ENCODE measurements at places on chromosomes 2 and 18. TPM values are rescaled to one million over a fixed set of nuclear protein-coding genes. Genes with fewer than 3 reads are reported as not detected.
A peak's percentile ranks its signal among the peaks of the same experiment; 100 is the strongest.

- no peaks in the 10 kb centered on the region for H3K27me3 ChIP-seq
- H3K4me1 ChIP-seq: peaks cover 14% of the 10 kb centered on the region
- H3K27ac ChIP-seq: no peak overlapping the region
- H3K4me3 ChIP-seq: no peak overlapping the region
Measured at GRCh38 chr2:190340369-190340768, 3.0 kb upstream of the INPP1 start.

GRCh38 chr2:229566370-229566769 is 148.0 kb downstream of the DNER start:
- no peak for DNase-seq
- no peak overlapping the region for H3K4me3 ChIP-seq
- no peaks in the 10 kb centered on the region for H3K4me1 ChIP-seq
- H3K36me3 ChIP-seq: no peaks in the 10 kb centered on the region

DNA sequence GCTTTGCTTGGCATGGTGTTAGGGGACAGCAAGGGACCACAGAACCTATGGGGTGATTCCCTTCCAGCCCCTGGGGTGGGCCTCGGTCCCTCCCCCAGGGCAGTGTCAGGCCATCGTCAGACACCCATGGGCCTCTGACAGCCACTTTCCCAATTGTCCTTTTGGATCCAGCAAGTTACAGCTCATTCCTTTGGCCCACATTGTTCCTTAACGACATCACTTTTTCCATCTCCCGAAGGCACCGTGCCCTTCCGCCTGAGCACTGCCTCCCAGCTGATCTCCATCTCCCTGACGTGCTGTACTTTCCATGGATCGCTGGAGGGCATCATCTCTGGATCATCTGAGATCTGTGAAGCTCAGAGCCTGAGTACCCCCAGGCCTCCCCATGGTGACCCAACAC is 10.4 kb upstream of the KCNK3 start:
- peaks cover 7% of the 10 kb centered on the region for H3K27me3 ChIP-seq
- no peaks in the 10 kb centered on the region for H3K4me1 ChIP-seq
- H3K36me3 ChIP-seq: no peaks in the 10 kb centered on the region
- no peak overlapping the region for H3K4me3 ChIP-seq
- no peak overlapping the region for H3K27ac ChIP-seq

DNA sequence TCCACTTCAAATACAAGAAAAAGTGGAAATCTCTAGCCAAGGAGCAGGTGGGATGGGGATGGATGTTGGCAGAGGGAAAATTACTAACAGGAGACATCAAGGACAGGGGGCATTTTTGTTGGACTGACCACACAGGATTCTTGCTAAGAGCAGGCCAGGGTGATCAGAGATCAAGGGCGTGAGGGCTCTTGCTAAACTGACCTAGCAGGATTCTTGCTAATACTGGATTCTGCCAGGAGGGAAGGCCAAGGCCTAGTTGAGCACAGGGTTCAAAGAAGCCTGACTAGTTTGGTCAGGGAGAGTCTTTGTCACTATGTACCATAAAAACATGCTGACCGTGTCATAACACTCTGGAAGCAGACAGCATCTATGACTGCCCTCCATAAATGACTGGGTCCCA is 442.7 kb downstream of the PID1 start:
- no peak overlapping the region for H3K27ac ChIP-seq
- H3K36me3 ChIP-seq: no peaks in the 10 kb centered on the region
- no peak for DNase-seq
- no peaks in the 10 kb centered on the region for H3K4me1 ChIP-seq
- no peak overlapping the region for H3K4me3 ChIP-seq

The HOXD13 gene
- polyA plus RNA-seq: not detected

DNA sequence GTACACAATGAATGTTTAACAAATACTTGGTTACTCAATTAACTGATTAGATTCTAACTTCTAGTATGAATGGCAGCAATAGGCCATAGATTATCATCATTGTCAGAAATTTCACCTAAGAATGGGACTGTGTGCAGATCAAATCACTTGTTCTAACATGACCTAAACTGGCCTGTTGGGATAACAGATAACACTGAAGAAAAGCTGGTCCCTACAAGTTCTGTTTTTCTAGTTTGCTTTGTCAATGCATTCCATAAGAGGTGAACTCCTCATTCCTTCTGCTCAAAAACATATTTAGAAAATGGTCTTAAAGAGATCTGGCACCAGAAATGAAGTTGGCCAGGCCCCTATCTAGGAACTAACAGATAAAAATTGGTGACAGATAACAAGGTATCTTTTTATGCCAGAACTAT is 175.4 kb downstream of the THADA start:
- no peak overlapping the region for H3K27ac ChIP-seq
- no peaks in the 10 kb centered on the region for H3K27me3 ChIP-seq
- H3K36me3 ChIP-seq: no peaks in the 10 kb centered on the region
- no peak for DNase-seq

- H3K27me3 ChIP-seq: no peaks in the 10 kb centered on the region
- H3K4me1 ChIP-seq: no peaks in the 10 kb centered on the region
- no peak overlapping the region for H3K27ac ChIP-seq
- no peak overlapping the region for H3K4me3 ChIP-seq
Measured at GRCh38 chr2:151166410-151166809, 95.3 kb downstream of the RBM43 start.

DNA sequence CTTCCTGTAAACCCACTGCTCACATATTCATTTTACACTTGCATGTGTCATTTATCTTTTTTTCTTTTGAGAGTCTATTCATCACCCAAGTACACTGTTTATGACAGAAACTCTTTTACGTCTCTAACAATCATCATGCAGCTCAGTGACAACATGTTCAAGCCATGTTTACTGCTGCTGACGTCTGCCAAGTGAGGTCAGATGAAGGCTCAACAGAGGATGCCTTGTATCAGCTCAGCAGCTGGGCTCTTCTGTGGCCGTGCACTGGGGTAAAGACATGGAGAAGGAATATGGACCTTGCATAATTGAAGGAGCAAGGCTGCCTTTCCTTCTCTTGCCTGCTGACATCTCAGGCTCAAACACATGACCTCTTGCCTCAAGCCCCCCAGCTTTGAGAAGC is 99.6 kb downstream of the ADD2 start:
- no peaks in the 10 kb centered on the region for H3K36me3 ChIP-seq
- peaks cover 14% of the 10 kb centered on the region for H3K4me1 ChIP-seq
- H3K27ac ChIP-seq: no peak overlapping the region
- no peaks in the 10 kb centered on the region for H3K27me3 ChIP-seq

The ANAPC1 gene
- polyA plus RNA-seq: 28.9 TPM

DNA sequence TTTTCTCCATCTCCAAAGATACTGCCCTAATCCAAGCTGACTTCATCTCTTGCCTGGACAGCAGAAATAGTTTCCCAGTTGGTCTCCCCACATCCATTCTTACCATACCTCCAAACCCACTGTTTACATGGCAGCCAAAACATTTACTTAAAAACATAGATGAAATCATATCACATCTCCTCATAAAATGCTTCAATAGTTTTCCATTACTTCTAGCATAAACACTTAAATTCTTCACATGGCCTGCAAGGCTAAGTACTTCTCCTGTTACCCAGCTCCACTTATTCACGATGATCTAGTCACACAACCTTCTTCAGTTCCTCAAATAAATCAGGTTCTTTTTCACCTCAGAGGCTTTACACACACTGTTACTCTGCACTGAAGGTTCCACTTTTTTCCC is 185.8 kb upstream of the ACVR2A start:
- no peaks in the 10 kb centered on the region for H3K36me3 ChIP-seq
- no peak overlapping the region for H3K27ac ChIP-seq
- peaks cover 13% of the 10 kb centered on the region for H3K4me1 ChIP-seq
- no peaks in the 10 kb centered on the region for H3K27me3 ChIP-seq
- H3K4me3 ChIP-seq: no peak overlapping the region

The DOK6 gene
- 0.13 TPM for polyA plus RNA-seq

DNA sequence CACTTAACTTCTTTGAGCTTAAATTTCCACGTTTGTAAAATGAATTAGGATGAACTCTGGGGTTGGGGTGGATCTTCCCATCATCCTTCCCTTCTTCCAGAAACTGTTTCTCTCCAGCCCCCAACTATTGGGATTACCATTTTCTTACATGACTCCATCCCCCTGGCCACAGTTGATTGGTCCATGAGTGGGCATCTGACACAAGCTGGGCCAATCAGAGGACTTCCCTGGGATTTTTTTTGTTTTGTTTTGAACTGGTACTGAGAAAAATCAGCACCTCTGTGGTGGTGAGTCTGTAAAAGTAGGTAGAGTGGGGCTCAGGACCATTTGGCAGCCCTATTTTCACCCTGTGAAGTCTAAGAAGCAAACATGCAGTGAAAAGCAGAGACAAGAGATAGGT is 118.0 kb upstream of the SERTAD2 start:
- peaks cover 7% of the 10 kb centered on the region for H3K4me1 ChIP-seq
- H3K36me3 ChIP-seq: no peaks in the 10 kb centered on the region
- no peak overlapping the region for H3K4me3 ChIP-seq
- no peaks in the 10 kb centered on the region for H3K27me3 ChIP-seq

DNA sequence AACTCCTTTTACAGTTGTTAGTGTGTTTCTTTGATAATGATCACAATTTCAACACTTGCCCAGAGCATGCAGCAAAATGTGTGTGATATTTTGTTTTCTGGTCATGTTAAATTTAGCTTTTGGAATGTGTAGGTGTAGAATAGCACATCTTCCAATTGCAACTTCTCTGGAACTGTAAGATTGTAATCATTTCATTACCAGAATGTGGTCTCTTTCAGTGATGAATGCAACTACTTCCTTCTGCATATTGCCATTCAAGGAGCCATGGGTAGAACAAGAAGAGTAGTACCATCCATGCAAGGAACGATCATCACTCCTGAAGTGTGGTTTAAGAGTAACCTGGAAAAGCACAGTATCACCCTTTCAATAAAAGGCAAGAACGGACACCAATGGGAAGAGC is 548.8 kb upstream of the ZNF804A start:
- no peaks in the 10 kb centered on the region for H3K4me1 ChIP-seq
- H3K4me3 ChIP-seq: no peak overlapping the region
- no peak overlapping the region for H3K27ac ChIP-seq
- H3K27me3 ChIP-seq: no peaks in the 10 kb centered on the region

GRCh38 chr2:40431600-40431955 is 20.3 kb downstream of the SLC8A1 start:
- H3K4me3 ChIP-seq: no peak overlapping the region
- no peak for DNase-seq
- no peaks in the 10 kb centered on the region for H3K4me1 ChIP-seq
- H3K27me3 ChIP-seq: no peaks in the 10 kb centered on the region
- no peak overlapping the region for H3K27ac ChIP-seq

GRCh38 chr2:45765728-45766254 is 114.3 kb downstream of the PRKCE start:
- H3K27me3 ChIP-seq: no peaks in the 10 kb centered on the region
- no peaks in the 10 kb centered on the region for H3K36me3 ChIP-seq
- DNase-seq: no peak
- no peak overlapping the region for H3K27ac ChIP-seq
- H3K4me1 ChIP-seq: no peaks in the 10 kb centered on the region

DNA sequence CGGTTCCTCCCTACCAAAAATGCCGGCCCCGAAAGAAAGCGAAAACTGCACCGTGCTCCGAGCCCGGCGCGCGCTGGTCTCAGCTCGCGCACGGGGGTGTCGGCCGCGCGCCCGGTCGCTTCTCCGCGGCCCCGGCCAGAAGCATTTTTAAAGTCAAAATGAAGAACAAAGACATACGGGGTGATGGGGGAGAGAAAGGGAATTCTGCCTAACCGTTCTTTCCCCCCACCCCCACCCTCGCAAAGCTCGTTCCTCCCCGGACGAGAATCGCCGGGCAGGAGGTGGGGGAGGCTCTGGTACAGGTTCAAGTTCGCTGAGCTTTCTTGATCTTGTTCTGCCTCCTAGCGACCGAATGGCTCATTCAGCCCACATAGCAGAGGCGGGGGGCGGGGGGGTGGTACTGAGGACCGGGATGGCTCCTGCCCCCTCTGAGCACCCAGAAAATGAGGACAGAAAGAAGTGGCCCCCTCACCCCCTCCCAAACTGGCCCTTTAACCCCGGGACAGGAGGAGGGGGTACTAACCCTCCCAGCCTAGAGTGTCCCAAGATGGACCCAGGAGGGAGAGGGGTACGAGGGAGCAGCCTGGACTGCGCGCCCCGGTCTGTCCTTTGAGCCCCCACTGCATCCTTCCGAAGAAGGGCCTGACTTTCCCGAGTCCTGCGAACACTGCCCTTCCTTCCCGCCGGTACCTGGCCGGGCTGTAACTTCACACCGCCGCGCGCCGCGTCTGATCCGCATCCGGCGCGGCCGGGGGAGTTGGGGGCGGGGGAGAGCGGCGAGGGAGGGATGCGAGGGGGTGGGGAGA is 3.1 kb downstream of the BCL11A start:
- H3K36me3 ChIP-seq: no peaks in the 10 kb centered on the region
- H3K27me3 ChIP-seq: peaks cover 54% of the 10 kb centered on the region
- H3K4me1 ChIP-seq: peaks cover 22% of the 10 kb centered on the region
- peak overlapping the region; percentile 41 for H3K4me3 ChIP-seq
- no peak for DNase-seq

DNA sequence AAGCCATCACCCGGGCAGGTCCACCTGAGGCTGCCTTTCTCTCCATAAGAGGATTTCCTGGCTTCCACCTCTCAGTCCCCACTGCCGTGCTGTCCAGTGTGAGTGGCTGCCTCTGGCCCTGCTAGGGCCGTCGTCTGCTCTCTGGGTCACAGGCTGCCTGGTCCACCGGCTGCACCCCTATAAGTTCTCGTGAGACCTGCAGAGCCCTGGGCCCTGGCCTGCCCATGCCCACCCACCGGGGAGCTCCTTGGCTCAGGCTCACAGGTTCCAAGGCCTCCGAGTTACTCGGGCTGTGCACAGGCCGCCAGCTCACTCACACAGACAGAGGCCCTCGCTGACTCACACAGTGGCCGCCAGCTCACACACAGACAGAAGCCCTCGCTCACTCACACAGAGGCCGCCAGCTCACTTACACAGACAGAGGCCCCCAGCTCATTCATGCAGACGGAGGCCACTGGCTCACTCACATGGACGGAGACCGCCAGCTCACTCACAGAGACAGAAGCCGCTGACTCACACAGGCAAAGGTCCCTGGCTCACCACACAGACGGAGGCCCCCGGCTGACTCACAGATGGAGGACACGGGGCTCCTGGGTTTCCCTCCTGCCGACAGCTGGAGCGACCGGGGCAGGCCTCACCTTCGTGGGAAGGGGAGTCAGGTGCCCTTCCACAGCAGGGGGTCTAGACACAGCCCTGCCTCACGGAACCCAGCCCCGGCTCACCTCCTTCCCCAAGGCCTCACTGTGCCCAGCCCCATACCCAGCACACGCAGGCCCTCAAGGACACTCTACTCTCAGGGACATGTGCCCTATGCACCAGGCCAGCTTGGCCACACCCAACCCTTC is 334.1 kb upstream of the MYT1L start:
- H3K27me3 ChIP-seq: no peaks in the 10 kb centered on the region
- H3K27ac ChIP-seq: no peak overlapping the region
- no peak for DNase-seq
- H3K4me3 ChIP-seq: no peak overlapping the region
- no peaks in the 10 kb centered on the region for H3K4me1 ChIP-seq
- no peaks in the 10 kb centered on the region for H3K36me3 ChIP-seq

The PSMA8 gene
- 2.1 TPM for polyA plus RNA-seq

GRCh38 chr2:108916796-108917421 is 72.1 kb downstream of the EDAR start:
- DNase-seq: no peak
- H3K27ac ChIP-seq: no peak overlapping the region
- no peaks in the 10 kb centered on the region for H3K27me3 ChIP-seq
- no peaks in the 10 kb centered on the region for H3K36me3 ChIP-seq

GRCh38 chr2:121735518-121736074 is 1.1 kb downstream of the NIFK start:
- peak overlapping the region; percentile 92 for H3K27ac ChIP-seq
- DNase-seq: no peak
- H3K4me1 ChIP-seq: peaks cover 28% of the 10 kb centered on the region
- peaks cover 28% of the 10 kb centered on the region for H3K36me3 ChIP-seq
